ENCODE measurements at places on chromosomes 2 and 18.
A peak's percentile ranks its signal among the peaks of the same experiment; 100 is the strongest.

GRCh38 chr2:159029936-159030335 is 61.5 kb downstream of the TANC1 start:
- no peak for DNase-seq

- DNase-seq, result no peak
Measured at GRCh38 chr2:13858626-13859025, 773.9 kb upstream of the LRATD1 start.

GRCh38 chr2:164439885-164440284 is 181.4 kb downstream of the GRB14 start:
- DNase-seq, result no peak

- no peak for DNase-seq
Measured at GRCh38 chr2:237223201-237223861, 137.6 kb downstream of the COPS8 start.

DNA sequence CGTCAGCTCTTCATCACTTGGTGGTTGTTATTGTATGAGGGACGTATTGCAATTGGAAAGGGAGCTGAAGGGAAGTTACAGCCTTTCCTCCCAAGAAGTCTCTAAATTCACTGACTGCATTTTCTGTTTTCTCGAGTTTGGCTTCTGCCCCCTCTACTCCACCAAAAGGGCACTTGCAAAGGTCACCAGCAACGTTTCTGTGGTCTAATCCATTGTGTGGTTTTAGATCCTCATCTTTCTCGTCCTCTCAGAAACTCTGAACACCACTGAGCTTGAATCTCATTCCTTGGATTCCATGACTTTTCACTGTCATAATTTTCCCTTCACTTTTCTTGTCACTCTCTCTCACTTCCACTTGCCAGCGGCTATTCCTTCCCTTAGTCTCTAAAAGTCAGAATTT is 308.0 kb downstream of the AFF3 start:
- no peak for DNase-seq

DNA sequence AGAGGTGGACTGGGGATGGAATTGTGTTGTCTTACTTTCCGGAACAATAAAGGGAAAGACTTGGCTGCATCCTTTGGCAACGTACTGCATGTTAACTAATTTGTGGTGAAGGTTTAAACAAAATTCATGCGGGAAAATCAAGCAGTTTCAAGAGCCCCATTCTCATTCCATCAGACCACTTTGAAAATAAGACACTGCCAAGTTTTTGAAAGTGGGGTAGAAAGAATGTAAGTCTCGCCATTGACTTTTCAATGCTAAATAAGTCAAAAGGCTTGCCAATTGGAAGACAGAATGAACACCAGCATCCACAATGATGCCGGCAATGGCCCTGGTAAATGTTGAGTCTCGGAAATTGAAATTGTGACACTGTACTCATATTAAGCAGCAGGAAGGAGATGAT is 322.0 kb downstream of the RND3 start:
- DNase-seq, result no peak

DNA sequence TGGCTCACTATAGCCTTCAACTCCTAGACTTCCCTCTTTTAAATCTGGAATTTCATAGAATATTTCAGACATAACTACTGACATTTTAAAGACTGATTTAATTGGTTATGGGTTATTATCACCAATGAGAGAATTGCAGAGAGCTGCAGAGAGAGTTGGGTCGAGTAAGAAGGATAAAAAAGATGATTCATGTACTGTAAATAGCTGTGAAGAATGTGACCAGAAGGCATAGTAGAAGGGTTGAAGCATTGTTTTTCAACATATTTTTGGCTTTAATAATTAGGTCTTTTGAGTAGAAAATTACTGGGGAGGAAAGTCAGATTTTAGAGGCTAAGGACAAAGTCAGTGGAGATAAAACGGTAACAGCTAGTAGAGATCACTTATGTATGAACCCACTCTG is 503.2 kb upstream of the SLC8A1 start:
- no peak for DNase-seq

DNA sequence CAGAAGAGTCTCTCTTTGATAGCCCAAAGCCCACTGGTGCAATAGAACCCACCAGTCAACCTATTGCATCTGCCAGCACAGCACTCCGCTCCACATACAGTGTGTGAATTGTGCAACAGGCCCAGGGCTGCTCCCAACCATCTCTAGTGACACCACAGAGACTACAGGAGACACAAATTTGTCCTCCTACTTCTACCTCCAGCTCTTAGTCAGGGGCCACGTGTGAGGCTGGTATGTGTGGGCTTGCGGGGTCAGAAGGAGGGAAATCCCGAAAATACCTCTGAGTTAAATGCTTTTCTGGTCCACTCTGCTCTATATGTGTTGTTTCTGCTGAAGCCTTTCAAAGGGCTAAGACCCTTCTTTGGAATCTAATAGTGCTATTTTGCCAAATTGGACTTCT is 18.0 kb downstream of the DGUOK start:
- peak; percentile 40 for DNase-seq

DNA sequence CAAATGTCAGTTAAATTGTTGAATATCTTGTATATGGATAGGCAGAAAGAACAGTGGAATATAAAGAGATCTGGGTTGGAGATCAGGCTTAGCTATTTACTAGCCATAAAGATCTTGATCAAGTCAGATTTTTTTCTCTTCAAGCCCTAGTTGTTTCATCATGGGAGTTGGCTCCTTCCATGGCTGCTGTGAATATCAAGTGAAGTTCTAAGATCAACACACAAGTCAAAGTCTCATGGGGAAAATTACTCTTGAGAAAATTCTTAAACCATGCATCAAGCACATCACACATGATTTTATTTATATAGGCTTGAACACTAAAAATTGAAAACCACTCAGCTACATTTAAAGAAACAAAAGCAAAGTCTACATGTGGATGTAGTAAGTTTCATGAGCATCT is 79.8 kb downstream of the C1D start:
- no peak for DNase-seq

DNA sequence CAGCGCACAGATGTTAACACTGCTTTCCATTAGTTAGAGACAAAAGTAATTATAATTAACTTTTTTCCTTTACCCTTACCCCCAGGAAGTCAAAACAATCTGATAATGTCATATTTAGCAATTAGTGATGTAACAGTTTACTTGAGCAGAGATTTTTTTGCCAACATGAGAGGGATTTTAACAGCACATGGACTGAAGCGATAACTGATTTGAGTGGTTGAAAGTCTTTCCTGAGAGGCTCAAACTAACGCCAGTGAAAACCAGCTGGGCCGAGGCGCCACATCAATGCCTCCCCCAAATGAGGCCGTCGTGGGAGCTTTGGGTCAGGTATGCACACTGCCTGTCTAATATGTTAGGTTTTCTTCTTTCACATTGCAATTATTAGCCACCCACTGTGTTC is 469.9 kb upstream of the SMIM21 start:
- no peak for DNase-seq

- no peak for DNase-seq
Measured at GRCh38 chr18:35826477-35826876, 146.0 kb upstream of the RMP24 start.

DNA sequence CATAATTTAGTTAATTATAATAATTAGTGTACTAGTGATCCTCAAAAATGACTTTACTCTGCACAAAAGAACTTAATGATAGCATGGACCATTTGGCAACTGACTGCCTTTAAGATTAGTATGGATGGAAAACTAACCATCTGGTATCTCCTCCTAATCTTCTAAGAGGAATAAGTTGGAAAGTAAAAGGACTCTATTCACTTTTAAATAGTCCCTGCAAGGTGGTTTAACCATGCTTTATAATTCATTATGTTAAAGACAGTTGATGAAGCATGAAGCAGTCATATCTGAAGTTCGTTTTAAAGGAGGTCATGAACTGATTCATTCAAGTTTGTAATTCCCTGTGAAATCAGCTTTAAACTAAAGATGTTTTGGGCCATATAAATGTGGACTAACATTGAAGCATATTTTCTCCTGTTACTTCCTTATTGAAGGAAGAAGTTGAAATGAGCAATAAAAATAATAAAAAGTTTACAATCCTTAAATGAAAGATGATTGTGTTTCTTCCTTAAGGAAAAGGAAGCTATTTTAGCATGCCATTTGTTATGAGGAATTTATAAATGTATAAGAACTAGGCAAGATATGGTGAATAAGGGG is 446.0 kb downstream of the XIRP2 start:
- no peak for DNase-seq

DNA sequence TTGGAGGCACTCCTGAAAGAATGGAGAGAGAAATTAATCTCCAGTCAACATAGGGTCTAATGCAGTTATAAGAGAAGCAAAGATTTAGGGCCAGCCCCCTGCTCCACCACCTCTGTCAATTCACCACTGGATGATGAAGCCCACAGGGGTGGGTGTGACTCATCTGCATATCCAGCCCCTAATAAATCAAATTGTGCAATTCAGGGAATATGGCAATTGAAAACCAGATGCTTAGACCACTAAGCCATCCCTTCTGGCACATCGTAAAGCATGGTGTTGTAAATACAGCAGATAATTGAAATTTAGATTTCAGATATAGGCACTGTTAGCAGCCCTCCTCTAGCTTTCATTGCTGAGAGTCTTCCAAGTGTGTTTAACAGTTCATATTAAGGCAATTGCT is 541.4 kb downstream of the PARD3B start:
- DNase-seq, result no peak

- DNase-seq, result no peak
Measured at GRCh38 chr2:107411267-107411666, 415.4 kb upstream of the RGPD4 start.

DNA sequence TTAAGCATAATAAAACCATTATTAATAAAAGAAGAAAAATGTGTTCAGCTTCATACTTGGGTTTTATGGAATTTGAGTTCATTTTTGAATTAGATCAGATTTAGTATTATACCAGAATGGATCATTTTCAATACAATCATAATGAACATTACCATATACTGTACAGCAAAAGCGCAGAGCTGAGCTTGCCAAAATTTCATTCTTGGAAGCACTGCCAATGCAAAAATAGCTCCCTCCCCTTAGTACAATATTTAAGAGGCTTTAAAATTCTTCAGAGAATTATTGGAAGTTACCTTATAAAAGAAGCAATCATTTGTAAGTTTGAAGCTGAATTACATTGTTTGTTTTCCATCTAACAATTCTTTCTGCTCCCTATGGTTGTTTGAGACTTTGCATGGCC is 938.1 kb upstream of the SLC39A10 start:
- DNase-seq, result no peak

DNA sequence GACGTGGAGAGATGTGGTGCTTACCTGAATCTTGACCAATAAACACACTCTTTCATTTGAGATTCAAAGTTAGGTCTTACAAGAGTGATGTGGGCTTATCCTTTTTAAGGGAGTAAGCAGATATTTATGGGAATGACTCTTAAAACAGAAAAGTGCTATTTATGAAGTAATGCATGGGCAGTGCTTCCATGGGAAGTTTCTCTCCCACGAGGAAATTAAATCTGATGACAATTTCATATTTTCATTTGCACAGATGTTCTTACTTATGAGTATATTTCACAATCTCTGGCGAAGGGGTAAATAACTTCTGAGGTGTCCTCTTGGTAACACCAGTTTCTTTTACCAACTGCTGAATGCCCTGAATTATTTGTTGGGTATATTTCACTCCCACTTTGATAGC is 21.0 kb downstream of the PNPT1 start:
- DNase-seq, result no peak

- no peak for DNase-seq
Measured at GRCh38 chr2:66534461-66534860, 99.5 kb downstream of the MEIS1 start.

- no peak for DNase-seq
Measured at GRCh38 chr18:71036783-71037182, 747.9 kb downstream of the SOCS6 start.

GRCh38 chr2:150156876-150157275 is 330.6 kb downstream of the RND3 start:
- DNase-seq, result no peak

GRCh38 chr2:86029873-86030272 is 75.8 kb downstream of the POLR1A start:
- no peak for DNase-seq

GRCh38 chr18:50397023-50397422 is 22.2 kb downstream of the SKA1 start:
- no peak for DNase-seq

DNA sequence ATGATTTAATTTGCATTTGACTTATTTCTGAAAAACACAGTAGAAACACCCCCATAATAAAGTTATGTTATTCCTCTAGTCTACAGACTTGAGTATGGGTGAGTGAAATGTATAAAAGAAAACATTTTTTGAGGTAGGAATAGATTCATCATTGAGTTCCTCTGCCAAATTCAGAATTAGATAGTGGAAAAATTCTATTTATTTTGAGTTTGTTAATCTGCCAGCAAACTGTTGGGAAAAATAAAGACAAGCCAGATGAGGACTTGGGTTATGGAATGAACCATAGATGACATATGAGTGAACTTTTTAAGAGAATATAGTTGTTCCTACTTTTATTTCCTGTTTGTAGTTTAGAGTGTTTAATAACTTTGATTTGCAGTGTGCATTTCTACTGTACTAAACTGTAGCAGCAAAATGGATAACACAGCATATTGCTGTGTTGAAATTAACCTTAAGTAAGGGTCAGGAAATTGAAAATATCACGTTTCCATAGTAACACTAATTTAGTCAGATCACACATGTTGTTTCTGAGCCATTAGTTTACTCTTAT is 35.6 kb upstream of the PNPT1 start:
- DNase-seq, result no peak

- no peak for DNase-seq
Measured at GRCh38 chr2:60745761-60746160, 10.3 kb upstream of the PAPOLG start.

DNA sequence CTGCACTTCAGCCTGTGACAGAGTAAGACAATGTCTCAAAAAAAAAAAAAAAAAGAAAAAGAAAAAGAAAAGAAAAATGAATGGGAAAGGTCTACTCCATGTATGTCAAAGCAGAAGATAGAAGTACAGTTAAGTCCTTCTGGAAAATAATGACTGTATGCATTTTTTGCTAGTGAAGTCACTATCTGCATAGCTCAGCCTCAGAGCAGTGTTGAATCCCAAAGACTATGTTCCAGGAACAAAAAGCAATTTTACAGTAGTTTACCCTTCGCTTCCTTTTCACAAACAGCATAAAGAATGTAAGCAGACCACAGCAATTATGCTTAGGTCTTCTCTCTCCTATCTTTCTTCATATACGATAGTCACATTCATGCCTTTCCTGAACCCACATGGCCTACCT is 497.4 kb downstream of the CMPK2 start:
- DNase-seq, result no peak

All from stimulated activated CD4-positive, alpha-beta T cell treated with anti-CD3 and anti-CD28 coated beads, Interleukin-2, amount 100 ng/mL, for 24 hours (primary cell).